T-cell (primary cell): ENCODE measurements at places on chromosomes 13 and 19. TPM values are rescaled to one million over a fixed set of nuclear protein-coding genes. Genes with fewer than 3 reads are reported as not detected.

- DNase-seq = no peak
- H3K4me3 ChIP-seq = no peak overlapping the region
- H3K27me3 ChIP-seq = no peaks in the 10 kb centered on the region
Measured at GRCh38 chr19:3642987-3643673, 16.5 kb upstream of the CACTIN start.

GRCh38 chr13:90447034-90447733, 900.3 kb upstream of the MIR17HG start:
- no peaks in the 10 kb centered on the region for H3K27me3 ChIP-seq
- H3K4me1 ChIP-seq = no peaks in the 10 kb centered on the region
- H3K36me3 ChIP-seq = no peaks in the 10 kb centered on the region
- no peak for DNase-seq
- no peak overlapping the region for H3K27ac ChIP-seq

- peaks cover 31% of the 10 kb centered on the region for H3K36me3 ChIP-seq
- H3K27ac ChIP-seq = no peak overlapping the region
- no peak overlapping the region for H3K4me3 ChIP-seq
- no peaks in the 10 kb centered on the region for H3K4me1 ChIP-seq
- DNase-seq = no peak
Measured at GRCh38 chr19:11018179-11018578, 57.3 kb downstream of the SMARCA4 start.

DNA sequence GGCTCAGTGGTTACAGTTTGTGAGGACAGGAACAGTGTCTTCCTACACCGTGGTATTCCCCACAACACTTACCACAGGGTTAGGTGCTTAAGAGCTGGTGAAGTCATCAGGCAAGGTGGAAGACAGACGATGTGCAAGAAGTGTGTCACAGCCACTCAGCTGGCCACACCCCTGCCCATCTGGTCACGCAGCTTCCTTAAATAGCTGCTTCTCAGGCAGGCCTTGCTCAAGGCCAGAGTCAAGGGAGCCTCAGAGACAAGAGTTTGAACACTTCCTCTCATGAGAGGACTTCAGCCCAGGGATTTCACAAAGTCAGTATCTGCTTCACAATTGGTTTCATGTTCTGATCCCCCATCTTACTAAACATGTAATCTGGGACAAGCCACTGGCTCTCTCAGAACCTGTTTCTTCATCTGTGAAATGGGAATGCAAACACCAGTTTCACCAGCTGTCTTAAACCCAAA, 80.3 kb upstream of the FRY start:
- H3K36me3 ChIP-seq = no peaks in the 10 kb centered on the region
- DNase-seq = peak; percentile 17
- no peak overlapping the region for H3K27ac ChIP-seq
- no peaks in the 10 kb centered on the region for H3K27me3 ChIP-seq
- H3K4me3 ChIP-seq = no peak overlapping the region
- H3K4me1 ChIP-seq = no peaks in the 10 kb centered on the region

DNA sequence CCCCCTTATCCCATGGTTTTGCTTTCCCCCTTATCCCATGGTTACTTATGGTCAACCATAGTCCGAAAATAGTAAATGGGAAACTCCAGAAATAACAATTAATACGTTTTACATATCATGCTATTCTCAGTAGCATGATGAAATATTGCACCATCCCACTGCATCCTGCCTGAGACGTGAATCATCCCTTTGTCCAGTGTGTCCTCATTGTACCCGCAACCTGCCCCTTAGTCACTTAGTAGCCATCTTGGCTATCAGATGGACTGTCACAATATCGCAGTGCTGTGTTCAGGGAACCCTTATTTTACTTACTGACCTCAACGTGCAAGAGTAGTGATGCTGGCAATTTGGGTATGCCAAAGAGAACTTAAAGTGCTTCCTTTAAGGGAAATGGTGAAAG, 10.5 kb upstream of the NBEA start:
- peaks cover 2% of the 10 kb centered on the region for H3K27me3 ChIP-seq
- DNase-seq = no peak
- no peak overlapping the region for H3K27ac ChIP-seq
- H3K36me3 ChIP-seq = no peaks in the 10 kb centered on the region
- H3K4me1 ChIP-seq = no peaks in the 10 kb centered on the region

GRCh38 chr19:12287958-12288500, 6.7 kb downstream of the ZNF44 start:
- DNase-seq = no peak
- peaks cover 44% of the 10 kb centered on the region for H3K4me1 ChIP-seq
- H3K4me3 ChIP-seq = no peak overlapping the region
- H3K27ac ChIP-seq = peak overlapping the region; percentile 75
- no peaks in the 10 kb centered on the region for H3K27me3 ChIP-seq

DNA sequence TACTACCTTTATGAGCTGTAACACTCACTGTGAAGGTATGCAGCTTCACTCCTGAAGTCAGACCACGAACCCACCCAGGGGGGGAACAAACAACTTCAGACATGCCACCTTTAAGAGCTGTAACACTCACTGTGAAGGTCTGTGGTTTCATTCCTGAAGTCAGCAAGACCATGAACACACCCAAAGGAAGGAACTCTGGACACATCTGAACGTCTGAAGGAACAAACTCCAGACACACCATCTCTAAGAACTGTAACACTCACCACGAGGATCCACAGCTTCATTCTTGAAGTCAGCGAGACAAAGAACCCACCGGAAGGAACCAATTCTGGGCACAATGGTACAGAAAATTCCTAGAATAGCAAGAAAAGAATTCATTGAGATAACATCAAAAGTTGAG, 1796.5 kb upstream of the MIR17HG start:
- H3K27me3 ChIP-seq = no peaks in the 10 kb centered on the region
- no peaks in the 10 kb centered on the region for H3K4me1 ChIP-seq
- no peak overlapping the region for H3K4me3 ChIP-seq
- DNase-seq = no peak
- no peaks in the 10 kb centered on the region for H3K36me3 ChIP-seq

DNA sequence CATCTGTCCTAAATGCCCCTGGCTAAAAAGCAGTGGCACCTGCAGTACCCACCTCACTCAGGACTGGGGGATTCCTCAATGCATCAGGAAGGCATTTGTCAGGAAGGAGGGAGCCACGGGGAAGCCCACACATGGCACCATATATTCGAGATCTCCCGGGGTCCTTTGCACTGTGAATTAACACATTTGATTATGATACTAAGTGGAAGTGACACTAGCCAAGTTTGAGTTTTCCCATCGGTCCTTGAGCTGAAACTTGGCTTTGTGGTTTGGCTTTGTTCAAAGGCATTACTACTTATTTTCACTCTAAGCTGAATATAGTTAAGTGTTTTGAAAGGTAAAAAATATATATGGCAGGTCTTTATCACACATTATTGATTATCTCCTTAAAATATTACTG, 168.7 kb upstream of the MYO16 start:
- no peaks in the 10 kb centered on the region for H3K4me1 ChIP-seq
- no peaks in the 10 kb centered on the region for H3K36me3 ChIP-seq
- H3K27me3 ChIP-seq = no peaks in the 10 kb centered on the region
- H3K27ac ChIP-seq = no peak overlapping the region
- DNase-seq = no peak

DNA sequence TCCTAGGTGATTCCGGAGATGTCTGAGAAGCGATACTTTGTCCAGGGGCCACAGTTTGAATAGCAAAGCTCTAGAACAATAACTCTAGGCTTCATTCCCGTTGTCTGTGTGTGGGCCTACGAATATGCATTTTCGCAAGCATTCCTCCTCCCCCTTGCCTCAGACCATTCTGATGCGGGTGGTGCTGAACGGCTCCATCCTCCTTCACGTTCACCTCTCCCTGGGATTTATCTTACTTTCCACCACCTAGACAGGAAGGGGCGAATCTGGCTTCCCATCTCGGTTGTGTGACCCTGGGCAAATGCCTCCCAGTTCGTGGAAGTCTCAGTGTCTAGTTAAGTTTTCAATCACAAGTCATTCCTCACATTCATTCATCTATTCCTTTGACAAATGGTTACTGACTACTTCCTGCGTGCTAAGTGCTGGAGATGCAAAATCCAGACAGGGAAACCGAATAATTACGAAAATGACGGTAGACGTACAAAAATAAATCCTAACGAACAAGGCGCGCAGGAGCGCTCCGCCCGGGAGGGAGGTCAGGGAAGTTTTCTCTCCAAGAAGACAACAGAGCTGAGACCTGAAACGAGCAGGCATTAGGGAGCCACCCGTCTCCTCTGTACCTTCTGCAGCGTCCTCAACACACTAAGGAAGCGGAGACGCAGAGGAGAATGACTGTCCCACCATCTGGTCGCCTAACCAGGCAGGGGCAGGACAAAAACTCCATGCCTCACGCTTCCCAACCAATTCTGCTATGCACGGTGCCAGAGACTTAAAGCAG, 1.3 kb upstream of the CNOT3 start:
- no peaks in the 10 kb centered on the region for H3K27me3 ChIP-seq
- peak overlapping the region; percentile 67 for H3K4me3 ChIP-seq
- peaks cover 17% of the 10 kb centered on the region for H3K36me3 ChIP-seq
- peaks cover 13% of the 10 kb centered on the region for H3K4me1 ChIP-seq

GRCh38 chr19:50326101-50326664, 3.0 kb downstream of the KCNC3 start:
- H3K4me1 ChIP-seq = peaks cover 54% of the 10 kb centered on the region
- H3K27ac ChIP-seq = no peak overlapping the region
- DNase-seq = no peak

TSHZ3 gene
- 0.77 TPM for total RNA-seq

SIGLEC5 gene
- 0.16 TPM for total RNA-seq

EPSTI1 gene
- 15.3 TPM for total RNA-seq

PCSK4 gene
- total RNA-seq = 5.5 TPM

NOTCH3 gene
- total RNA-seq = 0.44 TPM

RASIP1 gene
- 0.23 TPM for total RNA-seq

C19orf85 gene
- total RNA-seq = not detected
